SHP77 (cell line): ENCODE measurements at places on chromosomes 7 and 10.

- DNase-seq: no peak
Measured at GRCh38 chr10:69224862-69225657, 4.9 kb downstream of the HKDC1 start.

- peak; percentile 45 for DNase-seq
Measured at GRCh38 chr7:129160161-129160905, 15.8 kb downstream of the TSPAN33 start.

DNA sequence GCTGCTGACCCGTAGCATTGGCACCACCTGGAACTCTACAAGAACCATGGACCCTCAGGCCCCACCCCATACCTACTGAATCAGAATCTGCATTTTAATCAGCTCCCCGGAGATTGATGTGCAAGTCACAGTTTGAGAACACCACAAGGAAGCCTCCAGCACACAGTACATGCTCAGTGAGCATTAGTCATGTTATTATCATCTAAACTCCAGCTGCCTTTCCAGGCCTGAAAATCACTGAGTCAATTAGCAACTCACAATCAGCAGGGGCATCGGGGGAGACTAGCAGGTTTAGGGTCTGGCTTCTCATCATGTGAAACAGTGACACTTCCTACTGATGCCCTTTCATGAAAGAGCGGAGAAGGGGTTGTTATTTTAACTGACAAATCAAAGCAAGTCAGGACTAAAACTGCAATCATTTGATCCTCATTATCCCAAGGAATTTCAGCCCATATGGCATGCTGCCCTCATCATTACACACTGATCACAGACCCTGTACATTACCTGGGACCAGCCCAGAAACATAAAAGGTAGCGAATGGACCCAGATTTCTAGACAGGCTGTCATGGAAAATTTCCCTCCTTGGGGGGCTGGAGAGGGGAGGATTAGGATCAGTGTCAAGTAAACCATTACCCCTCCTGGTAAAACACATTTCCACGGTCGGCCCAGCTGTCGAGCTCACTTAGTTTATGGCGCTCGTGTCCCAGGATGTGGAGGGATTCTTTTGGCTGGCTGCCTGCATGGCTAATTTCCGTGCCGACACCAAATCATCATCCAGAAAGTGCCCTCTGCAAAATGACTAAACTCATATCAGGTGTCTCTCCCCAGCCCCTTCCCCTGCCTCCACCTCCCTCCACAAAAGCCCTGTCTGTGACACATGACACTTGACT is 122.8 kb downstream of the PRLHR start:
- DNase-seq: no peak

DNA sequence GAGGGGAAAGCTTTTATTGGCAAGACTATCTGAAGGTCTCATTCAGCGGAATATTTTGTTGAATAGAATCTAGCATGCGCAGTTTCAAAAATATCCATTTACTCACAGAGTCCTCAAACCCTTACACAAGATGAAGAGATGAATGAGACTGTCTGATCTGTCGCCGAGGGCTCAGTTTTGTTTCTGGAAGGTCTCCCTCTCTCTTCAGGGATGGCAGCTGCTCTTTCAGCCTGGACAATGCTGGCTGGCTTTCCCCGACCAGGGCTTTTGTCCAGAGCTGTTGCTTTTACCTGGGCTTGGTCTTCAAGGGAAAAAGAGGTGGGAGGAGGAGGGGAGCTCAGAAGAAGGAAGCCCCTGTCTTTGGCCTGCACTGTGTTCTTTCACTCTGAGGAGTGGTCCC is 81.9 kb upstream of the BTBD16 start:
- no peak for DNase-seq

DNA sequence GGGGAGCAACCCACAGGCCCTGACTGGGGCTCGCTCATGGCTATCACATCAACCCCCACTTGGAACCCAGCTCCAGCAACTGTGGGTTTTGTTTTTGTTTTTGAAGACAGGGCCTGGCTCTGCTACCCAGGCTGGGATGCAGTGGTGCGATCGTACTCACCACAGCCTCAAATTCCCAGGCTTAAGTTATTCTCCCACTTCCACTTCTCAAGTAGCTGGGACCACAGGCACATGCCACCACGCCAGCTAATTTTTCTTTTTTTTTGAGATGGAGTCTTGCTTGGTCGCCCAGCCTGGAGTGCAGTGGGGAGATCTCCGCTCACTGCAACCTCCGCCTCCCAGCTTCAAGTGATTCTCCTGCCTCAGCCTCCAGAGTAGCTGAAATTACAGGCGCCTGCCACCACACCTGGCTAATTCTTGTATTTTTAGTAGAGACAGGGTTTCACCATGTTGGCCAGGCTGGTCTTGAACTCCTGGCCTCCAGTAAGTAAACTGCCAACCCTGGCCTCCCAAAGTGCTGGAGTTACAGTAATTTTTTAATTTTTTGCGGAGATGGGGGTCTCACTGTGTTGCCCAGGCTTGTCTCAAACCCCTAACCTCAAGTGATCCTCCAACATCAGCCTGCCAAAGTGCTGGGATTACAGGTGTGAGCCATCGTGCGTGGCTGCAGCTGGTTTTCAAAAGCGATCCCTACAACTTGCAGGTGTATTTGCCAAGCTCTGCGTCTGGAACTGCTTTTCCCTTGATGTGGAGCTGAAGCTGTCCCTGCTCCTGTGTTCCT is 228.7 kb downstream of the SKIDA1 start:
- DNase-seq: no peak

- no peak for DNase-seq
Measured at GRCh38 chr7:155183655-155184054, 113.5 kb downstream of the HTR5A start.

- no peak for DNase-seq
Measured at GRCh38 chr7:133583545-133584171, 330.8 kb downstream of the EXOC4 start.
